ENCODE measurements at places on chromosomes 3 and 15.

DNA sequence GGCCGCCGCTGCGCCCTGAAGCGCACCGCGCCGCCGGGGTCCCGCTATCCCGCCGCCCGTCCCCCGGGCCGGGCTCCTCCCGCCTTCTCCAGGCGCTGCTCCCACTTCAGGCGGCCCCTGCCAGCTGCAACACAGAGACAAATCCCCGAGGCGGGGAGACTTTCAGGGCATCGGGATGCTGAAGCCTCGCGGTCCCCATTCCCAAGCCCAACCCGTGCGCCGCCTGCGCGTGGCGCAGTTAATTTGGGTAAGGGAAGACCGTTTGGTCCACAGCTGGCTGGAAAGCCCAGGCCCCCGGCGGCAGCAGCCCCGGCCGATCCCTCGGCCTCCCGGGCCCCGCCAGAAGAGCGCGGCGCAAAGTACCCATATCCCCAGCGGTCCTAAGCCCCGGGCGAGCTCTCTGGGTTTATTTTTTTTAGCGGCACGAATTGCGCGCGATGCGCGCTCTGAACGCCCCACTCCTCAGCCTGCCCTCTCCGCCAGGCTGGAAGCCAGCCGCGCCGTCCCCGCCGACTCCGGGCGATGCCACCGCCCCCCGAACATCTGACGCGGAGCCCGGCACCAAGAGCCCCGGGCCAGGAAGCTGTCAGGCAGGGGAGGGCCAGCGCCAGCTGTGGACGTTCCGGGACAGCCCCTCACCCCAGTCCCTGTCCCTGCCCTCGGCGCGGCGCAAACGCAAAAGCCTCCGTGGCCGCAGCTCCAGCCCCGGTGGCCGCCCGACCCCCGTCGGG is 517 bp downstream of the FBN1 start:
- no peak for DNase-seq

GRCh38 chr15:65947041-65947440 is 77.8 kb downstream of the RAB11A start:
- no peak for DNase-seq

GRCh38 chr3:128629936-128630335 is 20.7 kb downstream of the RPN1 start:
- no peak for DNase-seq

GRCh38 chr3:49191741-49192140 is 20.3 kb downstream of the KLHDC8B start:
- no peak for DNase-seq

DNA sequence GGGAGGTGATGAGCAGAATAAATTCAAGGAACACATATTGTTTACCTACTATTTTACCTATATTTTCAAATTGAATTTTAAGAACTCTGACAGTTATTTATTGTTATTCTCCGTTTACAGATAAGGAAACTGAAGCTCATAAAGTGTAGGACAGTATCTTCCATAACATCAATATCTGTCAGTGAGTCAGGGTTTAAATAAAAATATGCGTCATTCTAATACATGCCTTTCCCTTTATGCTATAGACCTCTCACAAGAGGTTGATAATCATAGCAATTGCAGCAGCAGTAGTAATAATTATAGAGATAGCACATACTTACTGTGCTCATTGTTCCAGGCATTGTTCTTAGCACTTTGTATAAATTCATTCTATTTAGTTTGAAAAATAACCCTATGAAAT is 101.1 kb downstream of the EPHA6 start:
- no peak for DNase-seq

DNA sequence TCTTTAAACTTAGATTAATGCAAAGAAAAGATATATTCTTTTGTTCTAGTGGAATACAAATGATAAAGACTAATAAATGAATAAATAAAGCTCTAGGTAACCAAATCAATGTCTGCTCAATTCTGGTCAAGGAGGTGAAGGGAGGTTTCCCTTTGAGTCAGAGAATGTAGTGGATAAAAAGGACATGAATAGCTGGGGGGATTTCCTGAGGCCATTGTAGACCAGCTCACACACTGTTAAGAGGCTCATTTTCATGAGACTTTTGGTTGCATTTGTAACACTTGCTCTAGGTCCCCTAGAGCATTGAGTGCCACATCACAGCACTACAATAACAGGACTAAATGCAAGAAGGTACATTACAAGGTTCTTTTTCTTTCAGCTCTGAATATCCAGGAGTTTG is 170.7 kb downstream of the TIGIT start:
- DNase-seq: no peak

DNA sequence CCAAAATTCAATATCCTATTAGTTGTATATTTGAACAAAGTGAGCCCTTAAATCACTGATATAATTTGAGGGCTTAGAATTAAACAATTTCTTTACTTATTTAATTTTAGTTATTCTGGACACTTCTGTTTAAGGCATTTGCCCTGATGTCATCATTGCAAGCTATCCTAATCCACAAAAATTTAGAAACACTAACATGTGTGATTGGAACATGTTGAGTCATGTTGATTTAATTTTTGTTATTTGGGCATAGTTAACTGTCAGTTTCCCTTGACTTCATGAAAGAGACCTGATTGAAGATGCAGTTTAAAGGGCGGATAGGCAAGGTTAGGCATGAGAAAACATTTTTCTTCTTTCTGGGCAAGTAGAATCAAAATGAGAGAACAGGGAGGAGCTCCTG is 682.6 kb downstream of the ROBO1 start:
- no peak for DNase-seq

GRCh38 chr3:123781138-123781537 is 103.0 kb downstream of the MYLK start:
- DNase-seq: no peak

DNA sequence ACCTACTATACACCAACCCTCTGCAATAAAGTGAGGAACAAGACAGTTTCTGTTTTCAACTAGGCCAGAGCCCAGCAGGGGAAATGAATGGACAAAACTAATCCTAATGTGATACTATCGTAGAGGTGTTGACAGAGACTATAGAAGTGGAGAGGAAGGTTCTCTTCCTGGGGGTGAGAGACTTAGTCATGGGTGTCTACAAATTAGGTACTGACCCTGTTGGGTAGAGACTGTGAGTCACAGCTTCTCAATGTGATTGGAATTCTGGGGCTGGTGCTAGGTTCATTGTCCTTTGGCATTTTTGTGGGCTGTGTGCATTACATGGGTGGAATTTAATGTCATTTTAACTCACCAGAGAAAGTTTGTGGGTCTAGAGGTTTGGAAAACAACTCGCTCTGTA is 79.3 kb downstream of the ADAMTSL3 start:
- no peak for DNase-seq

DNA sequence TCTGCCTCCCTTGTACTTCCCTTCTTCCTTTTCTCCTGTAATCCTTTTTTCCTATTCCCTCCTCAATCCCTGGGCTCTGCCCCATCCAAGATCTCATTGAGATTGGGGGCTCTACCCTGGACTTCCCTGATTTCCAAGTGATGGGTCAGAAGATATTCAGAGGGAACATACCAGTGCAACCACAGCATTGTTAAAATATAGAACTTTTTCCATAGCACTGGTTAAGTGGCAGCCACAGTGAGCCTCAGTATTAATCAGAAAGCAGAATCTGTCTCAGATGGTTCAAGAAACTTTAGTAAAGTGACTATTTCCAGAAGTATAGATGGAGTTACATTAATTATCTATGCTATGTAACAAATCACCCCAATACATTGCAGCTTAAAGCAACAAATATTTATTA is 18.7 kb upstream of the SCN10A start:
- DNase-seq: no peak

- DNase-seq: no peak
These were observed 110.1 kb downstream of the CFAP44 start for GRCh38 chr3:113331187-113331586.

GRCh38 chr3:156478891-156479290 is 76.0 kb downstream of the SSR3 start:
- no peak for DNase-seq

GRCh38 chr3:128970740-128971047 is 23.2 kb downstream of the CFAP92 start:
- DNase-seq: no peak

DNA sequence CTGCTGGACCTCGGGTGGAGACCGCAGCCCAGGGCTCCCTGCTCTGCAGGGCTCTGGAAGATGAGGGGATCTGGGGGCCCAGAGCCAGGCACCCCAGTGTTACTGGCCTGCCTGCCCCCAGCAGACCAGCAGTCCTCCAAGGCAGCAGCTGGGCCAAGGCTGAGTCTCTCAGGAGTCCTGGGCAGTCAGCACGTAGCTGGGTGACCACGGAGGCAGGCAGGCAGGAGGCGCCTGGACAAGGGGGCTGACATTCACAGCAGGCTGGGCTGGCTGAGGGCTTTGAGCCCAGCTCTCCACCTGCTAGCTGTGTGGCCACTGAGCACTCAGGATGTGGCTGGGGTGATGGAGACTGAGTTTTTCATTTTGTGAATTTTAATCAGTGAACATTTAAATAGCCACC is 67.9 kb downstream of the IQSEC1 start:
- no peak for DNase-seq

Data from activated naive CD8-positive, alpha-beta T cell treated with anti-CD3 and anti-CD28 coated beads, Interleukin-2, amount 50 U/mL, for 16 hours (primary cell).